ENCODE measurements at places on chromosomes 6 and 20.

DNA sequence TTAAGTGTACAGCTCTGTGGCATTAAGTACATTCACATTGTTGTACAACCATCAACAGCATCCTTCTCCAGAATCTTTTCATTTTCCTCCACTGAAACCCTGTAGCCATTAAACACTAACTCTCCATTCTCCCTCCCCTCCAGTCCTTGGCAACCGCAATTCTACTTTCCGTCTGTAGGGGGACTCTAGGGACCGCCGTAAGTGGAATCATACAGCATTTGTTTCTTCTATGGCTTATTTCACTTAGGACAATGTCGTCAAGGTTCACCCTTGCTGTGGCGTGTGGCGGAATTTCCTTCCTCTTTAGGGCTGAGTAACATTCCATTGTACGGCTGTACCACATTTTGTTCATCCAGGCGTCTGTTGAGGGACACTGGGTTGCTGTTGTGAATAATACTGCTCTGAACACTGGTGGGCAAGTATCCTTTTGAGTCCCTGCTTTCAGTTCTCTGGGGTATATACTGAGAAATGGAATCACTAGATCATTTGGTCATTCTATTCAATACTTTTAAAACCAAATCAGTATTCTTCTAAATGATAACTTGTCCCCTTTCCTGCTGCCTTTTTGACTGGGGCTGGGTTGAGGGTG, 50.7 kb downstream of the PPP1R3G start:
- no peak for DNase-seq

DNA sequence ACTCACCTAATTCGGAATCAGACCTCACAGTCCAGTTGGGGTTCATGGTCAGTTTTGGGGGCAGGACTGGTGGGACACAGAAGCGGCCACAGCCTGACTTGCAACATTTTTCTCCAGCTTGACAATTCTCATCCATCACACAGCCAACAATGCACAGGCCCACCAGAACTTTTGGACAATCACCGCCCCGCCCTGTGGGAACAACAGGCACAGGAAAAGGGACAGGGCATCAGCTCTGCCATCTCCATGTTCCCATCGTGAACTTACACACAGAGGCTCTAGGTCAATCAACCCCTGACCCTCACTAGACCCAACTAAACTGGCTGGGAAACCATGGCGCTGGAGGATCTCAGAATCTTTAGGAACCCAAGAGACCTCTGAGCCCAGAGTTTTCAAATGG, 16.3 kb downstream of the WFDC3 start:
- no peak for DNase-seq

DNA sequence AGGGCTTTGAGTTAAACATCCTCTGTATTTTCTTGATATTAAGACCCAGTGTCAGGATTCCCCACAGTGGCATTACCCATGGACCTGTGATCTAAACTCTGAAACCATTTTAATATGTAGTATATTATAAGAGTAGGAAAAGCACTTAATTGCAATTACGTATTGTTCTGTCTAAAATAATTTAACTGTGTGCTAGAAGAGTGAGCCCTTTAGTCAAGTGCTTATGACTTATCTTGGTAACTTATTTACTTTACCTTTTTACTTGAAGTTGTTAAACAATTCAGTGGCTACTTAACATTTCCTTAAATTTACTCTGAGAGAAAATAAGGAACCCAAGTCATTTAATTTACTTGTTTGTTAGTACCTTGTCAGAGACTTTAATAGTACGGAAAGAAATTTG, 173.6 kb downstream of the CDKAL1 start:
- no peak for DNase-seq

GRCh38 chr20:60054716-60055634, 96.8 kb downstream of the CDH26 start:
- no peak for DNase-seq

- no peak for DNase-seq
These were observed 62.6 kb downstream of the BANF2 start for GRCh38 chr20:17762243-17762872.

DNA sequence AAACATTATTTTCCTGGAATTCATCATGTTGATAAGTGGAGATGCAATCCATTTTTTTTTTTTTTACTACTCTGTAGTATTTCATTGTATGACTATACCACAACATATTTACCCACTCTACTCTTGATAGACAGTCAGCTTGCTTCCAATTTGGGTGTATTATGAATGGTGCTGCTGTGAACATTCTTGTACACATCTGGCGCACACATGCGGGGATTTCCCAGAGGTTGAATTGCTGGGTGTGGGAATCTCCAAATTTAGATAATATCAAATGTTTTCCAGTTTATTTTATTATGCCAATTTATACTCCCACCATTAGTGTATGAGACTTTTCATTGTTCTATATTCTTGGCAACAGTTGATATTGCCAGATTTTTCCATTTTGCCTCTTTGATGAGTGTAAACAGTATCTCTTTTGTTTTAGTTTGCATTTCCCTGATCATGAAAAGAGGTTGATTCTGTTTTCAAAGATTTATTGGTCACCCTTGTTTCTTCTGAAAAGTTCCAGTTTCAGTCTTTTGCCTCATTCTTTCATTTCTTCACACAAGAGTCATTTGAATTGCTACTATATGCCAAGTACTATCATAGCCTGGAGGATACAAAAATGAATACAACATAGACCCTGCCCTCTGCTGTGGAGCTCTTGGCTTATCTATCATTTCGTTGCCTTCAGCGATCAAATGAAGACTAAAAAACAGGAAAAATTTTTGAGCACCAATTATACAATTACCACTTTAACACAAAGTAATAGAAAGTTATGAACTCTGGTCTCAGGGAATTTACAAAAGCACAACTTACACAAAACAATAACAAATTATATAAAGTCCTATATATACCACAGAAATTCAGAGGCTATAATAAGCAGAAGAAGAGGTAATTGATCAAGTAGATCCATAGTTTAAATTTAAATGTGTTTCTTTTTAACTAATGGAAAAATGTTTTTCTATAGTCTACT, 17.1 kb upstream of the NCOA7 start:
- no peak for DNase-seq

DNA sequence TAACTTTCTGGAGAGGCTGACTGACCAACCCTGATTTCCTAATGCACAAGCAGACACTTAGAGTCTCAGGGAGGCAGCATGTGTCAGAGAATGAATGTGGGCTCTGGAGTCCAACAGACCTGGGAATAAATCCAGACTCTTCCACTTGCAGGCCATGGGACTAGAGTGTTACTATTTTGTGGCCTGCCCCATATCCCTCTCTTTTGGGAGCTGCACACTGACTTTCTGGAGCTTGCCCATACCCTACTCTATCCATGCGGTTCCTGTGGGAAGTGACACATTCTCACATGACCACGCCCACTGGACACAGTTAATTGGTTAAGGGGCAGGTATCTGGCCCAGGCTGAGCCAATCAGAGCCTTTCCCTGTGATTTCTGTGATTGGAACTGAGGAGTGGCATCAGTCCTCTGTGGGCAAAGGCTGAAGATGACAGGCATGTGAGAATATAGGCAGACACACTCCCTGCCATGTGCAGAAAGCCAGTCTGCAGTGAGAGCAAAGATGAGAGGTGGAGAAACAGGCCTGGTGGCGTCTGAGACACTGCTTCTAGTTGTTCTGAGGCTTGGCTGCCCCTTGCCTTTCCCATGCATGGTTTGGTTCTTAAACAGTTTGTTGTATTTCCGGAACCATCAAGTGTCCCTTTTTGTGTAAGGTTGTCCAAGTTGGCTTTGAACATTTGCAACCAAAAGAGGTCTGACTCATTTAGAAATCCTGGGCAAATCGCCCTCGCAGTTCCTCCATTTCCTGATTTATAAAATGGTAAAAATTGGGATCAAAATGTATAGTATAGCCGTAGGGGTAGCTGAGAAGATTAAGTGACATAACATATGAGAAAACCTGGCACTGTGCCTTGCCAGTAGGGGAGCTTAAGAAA, 125.6 kb downstream of the CDC5L start:
- DNase-seq: no peak

DNA sequence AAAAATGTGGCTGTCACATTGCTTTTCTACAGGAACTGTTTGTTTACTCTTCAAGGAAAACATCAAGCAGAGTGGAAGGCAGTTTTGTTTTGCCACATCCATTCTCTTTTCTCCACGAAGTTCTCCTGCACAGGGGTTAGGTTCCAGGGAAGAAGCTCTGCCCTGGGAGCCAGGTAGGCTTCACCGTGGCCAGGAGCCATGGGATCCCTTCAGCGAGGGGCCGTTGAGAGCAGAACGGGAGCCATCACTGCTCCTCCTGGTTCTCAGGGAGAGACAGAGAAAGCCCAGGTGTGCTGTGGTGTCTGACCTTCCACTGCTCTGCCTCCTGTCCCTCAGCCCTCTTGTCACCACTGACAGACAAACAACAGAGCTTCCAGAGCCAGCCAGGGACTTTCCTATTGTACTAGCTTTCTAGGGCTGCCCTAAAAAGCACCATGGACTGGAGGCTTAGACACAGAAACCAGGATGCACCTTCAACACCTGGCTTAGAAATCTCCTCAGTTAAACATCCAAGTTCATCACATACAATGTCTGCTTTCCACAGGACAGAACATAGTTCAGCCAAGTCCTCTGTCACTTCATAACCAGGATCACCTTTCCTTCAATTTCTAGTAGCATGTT, 75.6 kb upstream of the SLC22A23 start:
- DNase-seq: no peak

GRCh38 chr6:4901386-4902061, 102.3 kb downstream of the RPP40 start:
- no peak for DNase-seq

DNA sequence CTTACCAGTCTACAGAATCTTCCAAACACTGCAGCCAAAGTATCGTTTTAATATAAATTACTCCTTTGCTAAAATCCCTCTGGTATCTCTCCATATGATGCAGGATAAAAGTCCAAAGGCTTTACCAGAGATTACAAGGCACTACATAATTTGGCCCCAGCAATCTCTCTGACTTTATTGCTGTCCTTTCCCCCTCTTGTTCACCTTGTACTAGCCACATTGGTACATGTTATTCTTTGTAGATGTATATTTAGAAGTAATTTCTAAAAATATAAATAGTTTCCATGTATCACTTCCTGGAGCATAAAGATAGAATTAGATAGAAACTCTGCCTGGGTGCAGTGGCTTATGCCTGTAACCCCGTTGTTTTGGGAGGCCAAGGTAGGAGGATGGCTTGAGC, 28.7 kb upstream of the FAM83B start:
- no peak for DNase-seq

DNA sequence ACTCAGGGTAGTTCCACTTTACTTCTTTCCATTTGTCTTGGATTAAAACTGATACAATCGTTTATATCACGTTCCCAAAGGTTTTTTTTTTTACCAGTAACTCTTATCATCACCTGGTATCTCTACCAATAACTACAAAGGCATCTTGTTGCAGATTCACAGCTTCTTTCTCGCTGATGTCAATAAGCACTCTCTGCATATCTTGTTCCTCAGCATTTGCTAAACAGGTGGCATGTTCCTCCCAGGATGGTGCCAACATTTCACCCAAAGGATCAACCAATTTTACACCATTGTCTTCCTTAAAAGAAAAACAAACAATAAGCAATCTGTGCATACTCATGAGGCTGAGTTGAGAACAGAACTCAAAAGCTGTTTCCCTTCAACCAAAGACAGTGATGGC, 4.6 kb downstream of the PGM3 start:
- DNase-seq: no peak

DNA sequence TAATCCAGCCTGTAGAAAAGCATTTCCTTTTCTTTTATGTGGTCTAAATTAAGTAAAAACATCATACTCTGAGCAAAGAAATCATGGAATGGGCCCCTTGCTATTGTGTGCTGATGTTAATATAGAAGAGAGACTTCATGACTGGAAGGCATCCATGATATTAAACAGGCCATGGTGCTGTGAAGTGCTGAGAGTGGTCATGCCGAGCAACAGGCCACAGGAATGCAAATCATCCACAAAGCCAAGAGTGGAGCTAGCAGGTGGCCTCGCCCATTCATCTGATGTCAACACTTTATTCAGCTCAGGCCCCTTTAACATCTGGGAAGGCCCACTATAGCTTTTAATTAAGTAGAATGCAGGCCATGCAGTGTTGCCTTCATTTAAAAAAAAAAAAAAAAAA, 115.2 kb upstream of the HMGCLL1 start:
- no peak for DNase-seq

- DNase-seq: no peak
These were observed 132.6 kb downstream of the BANF2 start for GRCh38 chr20:17832236-17832915.

- DNase-seq: no peak
These were observed 860.1 kb downstream of the TFAP2A start for GRCh38 chr6:9554806-9555205.

GRCh38 chr20:21272279-21272678, 30.9 kb upstream of the XRN2 start:
- DNase-seq: no peak

DNA sequence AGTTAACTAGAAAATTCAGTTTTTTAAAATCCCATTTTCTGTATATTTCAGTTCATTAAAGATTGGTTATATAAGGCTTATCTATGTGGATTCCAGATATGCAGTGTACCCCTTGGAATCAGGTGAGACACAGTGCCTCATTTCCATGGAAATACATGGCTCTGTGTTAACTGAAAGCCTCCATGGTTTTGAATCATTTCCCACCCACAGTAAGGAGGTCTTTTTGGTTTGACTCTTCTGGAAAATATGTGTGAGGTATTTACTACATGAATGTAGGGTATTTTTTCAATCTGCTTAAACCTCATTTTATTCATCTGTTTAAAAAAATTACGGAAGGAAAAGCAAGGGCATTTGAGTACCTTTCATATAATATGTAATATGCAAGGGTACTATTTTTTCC, 25.5 kb downstream of the RNF144B start:
- DNase-seq: no peak

DNA sequence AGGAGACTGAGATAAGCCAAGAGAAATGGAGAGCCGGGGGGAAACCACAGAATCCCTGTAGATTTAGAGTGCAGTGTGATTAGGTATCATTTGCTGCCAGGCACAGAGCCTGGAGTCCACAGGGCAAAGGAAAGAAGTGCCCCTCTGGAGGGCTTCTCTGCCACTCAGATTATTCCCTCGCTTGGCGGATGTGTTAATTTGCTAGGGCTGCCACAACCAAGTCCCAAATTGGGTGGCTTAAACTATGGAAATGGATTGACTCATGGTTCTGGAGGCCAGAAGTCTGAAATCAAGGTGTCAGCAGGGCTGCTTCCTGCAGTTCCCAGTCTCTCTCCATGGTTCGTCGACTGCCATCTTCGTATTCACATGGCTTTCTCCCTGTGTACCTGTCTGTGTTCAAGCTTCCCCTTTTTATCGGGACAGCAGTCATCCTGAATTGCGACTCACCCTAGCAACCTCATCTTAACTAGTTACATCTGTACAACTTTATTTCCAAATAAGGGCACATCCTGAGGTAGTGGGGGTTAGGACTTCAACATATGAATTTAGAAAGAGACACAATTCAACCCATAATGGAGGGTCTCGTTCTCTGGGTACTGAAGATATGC, 122.2 kb downstream of the ANKRD60 start:
- DNase-seq: no peak

DNA sequence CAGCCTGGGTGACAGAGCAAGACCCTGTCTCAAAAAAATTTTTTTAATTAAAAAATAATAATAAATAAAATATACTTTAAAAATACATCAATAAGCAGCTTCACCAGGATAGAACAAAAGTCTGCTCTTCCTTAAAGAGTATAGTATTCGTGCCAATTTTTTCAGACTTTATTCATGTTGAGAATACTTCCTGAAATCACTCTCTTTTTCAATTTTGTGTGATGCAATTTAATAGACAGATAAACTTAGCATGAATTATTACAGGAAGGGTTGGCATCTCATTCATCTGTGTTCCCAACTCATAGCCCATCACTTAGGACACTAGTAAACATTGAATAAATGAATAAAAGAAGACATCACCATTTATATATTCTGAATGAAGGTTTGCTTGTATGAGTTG, 52.4 kb downstream of the IPCEF1 start:
- DNase-seq: no peak

- DNase-seq: no peak
These were observed 474.9 kb upstream of the JARID2 start for GRCh38 chr6:14771016-14771415.

Data from posterior cingulate gyrus (tissue), 11 donors.